ENCODE measurements at places on chromosomes 3 and 15.

GRCh38 chr3:194598771-194599557 is 34.3 kb downstream of the TMEM44 start:
- no peak for DNase-seq

DNA sequence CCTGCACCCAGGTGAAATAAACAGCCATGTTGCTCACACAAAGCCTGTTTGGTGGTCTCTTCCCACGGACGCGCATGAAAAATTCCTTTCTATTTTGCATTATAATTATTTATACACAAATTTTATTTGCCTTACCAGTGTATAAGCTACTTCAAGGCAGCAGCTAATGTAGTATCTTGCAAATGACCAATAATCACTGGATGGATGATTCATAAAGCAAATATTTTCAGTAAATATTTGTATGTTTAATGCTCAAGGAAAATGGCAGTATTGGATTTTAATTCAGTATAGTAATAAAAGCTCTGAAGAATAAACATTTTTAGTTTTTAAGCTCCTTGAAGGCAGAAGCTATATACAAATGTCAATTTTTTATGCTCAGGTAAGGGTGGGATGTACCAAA is 158.7 kb upstream of the NANOGP8 start:
- no peak for DNase-seq

DNA sequence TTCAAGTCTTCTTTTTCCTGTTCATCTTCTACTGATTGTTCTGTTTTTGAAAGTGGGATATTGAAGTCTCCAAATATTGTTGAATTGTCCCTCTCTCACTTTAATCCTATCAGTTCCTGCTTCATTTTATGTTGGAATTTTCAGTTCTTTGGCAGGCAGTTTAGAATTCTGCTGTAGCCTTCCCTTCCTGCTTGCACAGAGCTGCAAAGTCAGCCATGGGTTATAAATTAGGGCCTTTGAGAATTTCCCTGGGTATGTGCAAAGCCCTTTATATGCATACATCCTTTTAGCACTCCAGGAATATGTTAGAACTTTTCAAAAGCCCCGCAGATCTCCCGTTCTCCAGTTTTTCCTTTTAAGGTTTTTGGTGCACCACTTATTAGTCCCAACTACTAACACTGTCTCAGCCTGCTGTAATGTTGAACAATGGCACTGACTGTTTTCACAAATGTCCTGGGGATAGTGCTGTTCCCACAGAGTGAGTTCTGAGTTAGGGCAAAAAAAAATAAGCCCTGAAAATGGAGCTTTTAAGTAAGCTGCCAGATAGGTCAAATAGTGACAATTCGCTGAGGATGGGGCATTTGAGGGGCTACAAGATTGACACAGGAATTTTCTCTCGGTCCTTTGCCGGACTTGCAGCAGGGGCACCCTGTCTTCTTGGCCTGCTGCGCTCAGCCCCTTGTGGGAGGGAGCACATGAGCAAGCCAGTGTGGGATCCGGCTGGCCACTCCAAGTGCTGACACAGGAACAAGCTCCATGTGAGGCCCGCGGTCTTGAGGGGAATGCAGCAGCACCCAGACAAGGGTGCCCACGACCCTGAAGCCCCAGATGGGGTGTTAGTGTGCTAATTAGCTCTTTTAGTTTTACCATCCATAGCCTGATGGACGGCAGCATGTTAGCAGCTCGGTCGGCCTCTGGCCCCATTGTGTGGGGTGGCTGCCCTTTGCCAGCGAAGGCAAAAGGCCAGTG is 96.0 kb downstream of the VPS8 start:
- DNase-seq, result peak; percentile 65

GRCh38 chr15:29988701-29989100 is 94.1 kb upstream of the GOLGA8J start:
- no peak for DNase-seq
